ENCODE measurements at places on chromosomes 5 and 9. TPM values are rescaled to one million over a fixed set of nuclear protein-coding genes. Genes with fewer than 3 reads are reported as not detected.
A peak's percentile ranks its signal among the peaks of the same experiment; 100 is the strongest.

DNA sequence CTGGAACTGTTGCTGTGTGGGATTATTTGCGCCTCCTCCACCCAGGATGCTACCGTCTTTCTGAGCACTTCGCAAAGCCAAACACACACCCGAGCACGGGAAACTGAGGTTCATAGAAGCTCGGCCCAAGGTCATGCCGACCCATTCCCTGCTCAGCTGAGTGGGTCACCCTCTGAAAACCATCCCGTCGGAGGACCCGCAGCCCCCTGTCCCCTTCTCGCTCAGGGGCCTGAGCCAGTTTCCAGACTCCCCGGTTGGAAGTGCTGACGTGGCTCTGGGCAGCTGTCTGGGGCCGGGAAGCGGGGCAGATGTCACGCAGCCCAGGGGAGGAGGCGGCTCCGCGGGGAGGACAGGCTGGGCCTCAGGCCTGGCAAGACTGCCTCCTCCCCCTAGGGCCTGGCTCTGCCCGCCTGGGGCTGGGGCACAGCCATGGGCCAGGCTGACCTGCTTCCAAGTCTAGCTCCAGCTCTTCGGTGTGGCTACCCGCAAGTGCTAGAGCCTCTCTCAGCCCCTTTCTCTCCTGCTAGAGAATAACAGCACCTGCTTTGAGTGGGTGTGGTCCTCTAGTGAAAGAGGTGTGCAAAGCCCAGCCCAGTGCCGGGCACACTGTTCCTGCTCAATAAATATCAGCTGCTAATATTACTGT, 9.9 kb upstream of the CXXC5 start:
- H3K27ac ChIP-seq: peak overlapping the region; percentile 95
- H3K27me3 ChIP-seq: no peaks in the 10 kb centered on the region
- H3K4me1 ChIP-seq: peaks cover 53% of the 10 kb centered on the region

DNA sequence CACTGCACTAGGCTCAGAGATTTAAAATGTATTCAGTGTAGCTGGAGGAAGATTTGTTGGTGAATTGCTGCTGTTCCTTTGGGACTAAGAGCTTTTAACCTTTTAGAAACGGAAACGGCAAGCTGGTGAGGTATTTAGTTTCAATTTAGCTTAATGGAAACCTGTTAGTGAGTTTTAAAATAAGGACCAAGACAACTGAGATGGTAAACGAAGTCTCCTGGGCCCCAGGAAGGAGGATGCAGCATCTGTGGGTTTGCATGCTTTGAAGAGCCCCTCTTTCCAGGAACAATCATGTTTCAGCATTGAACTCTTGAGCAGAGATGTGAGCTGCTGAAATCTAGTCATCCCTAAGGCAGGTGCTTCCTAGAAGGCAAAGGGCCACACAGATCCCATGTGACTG, 16.5 kb downstream of the DNAI1 start:
- H3K27me3 ChIP-seq: peaks cover 37% of the 10 kb centered on the region
- H3K27ac ChIP-seq: no peak overlapping the region
- H3K36me3 ChIP-seq: no peaks in the 10 kb centered on the region
- H3K4me3 ChIP-seq: no peak overlapping the region
- H3K4me1 ChIP-seq: no peaks in the 10 kb centered on the region

GRCh38 chr9:133248726-133249295, 26.2 kb downstream of the ABO start:
- peaks cover 1% of the 10 kb centered on the region for H3K36me3 ChIP-seq
- H3K27me3 ChIP-seq: peaks cover 58% of the 10 kb centered on the region
- no peaks in the 10 kb centered on the region for H3K4me1 ChIP-seq
- H3K4me3 ChIP-seq: no peak overlapping the region

- H3K27ac ChIP-seq: peak overlapping the region; percentile 92
- peaks cover 22% of the 10 kb centered on the region for H3K36me3 ChIP-seq
- peak overlapping the region; percentile 48 for H3K4me3 ChIP-seq
- H3K27me3 ChIP-seq: no peaks in the 10 kb centered on the region
Observed at GRCh38 chr5:169161022-169161680, 139.8 kb downstream of the SLIT3 start.

DNA sequence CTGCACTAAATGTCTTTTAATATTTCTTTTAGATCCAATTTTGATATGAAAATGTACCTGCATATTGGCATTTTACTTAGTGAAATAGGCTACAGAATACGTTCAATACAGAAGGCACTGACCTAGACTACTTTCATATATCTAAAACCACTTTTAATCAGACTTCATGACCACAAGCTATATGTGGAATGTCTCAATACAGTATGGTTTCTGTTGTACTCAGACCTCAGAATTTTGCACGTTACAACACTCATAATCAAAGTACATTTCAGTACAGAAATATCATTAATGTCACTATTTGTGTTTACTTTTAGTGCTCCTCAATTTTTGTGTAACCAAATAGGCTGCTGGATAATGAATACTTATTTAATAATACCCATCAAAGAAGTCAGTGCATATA, 74.8 kb downstream of the MEF2C start:
- H3K4me1 ChIP-seq: no peaks in the 10 kb centered on the region
- H3K4me3 ChIP-seq: no peak overlapping the region
- no peak overlapping the region for H3K27ac ChIP-seq
- peaks cover 7% of the 10 kb centered on the region for H3K36me3 ChIP-seq

Gene DOK3
- 7.7 TPM for total RNA-seq

Gene DAB2
- total RNA-seq: 82.7 TPM

DNA sequence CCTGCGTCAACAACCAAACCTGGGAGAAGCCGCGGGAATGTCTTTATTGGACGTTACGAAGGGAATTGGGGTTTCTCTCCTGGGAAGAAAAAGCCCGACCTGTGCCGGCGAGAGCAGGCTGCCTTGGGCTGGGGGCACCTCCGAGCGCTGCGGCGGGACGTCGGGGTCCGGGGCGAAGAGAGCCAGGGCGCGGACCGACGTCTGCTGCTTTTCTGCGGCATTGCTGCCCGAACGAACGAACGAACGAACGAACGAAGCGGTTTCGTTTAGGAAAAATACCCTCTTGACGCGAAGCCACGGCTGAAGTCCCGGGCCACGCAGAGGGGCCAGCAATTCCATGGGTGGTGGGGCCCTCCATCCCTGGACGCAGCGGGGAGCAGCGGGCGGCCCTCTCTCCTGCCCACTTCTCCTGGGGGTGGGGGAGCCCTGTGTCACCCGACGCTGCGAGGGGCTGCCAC, 4.8 kb upstream of the PITX1 start:
- peaks cover 11% of the 10 kb centered on the region for H3K4me1 ChIP-seq
- no peak overlapping the region for H3K4me3 ChIP-seq
- H3K36me3 ChIP-seq: no peaks in the 10 kb centered on the region

GRCh38 chr9:7910426-7911020, 110.9 kb upstream of the DMAC1 start:
- no peak overlapping the region for H3K27ac ChIP-seq
- H3K4me1 ChIP-seq: peaks cover 6% of the 10 kb centered on the region
- no peaks in the 10 kb centered on the region for H3K36me3 ChIP-seq
- no peak overlapping the region for H3K4me3 ChIP-seq

DNA sequence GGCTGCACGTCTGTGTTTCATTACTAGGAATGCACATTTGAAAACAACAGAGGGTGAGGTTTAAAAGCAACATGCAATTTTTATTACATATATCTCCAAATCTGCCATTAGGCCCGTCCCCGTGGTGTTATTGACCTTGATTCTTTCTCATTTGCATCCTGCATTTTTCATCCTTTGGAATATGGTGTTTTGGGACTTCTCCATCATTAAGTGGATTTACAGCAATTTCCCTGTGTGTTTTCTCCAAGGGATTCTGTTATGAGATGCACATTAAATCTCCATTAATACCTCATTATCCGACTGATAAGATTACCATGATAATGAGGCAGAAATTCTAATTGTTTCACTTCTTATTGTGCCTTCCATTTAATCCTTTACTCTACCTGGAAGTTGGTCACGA, 117.6 kb downstream of the GAPVD1 start:
- no peak for DNase-seq
- no peak overlapping the region for H3K27ac ChIP-seq
- H3K27me3 ChIP-seq: peaks cover 2% of the 10 kb centered on the region
- no peaks in the 10 kb centered on the region for H3K36me3 ChIP-seq

DNA sequence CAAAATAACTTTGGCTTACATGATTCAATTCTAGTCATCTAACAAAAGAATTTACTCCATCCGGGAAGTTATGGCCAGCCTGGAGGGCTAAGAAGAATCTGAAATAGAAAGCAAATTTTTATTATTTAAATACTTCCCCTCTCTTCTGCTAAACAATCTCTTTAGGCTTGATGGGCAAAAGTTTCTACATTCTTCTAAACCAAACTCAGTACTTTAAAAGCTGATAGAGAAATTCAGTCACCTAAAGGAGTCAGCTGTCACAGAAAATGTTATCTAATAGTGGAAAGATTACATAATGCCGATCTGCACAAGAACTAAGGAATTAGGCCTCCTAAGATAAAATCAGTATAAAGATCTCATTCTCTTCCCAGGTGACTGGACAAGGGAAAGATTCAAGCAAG, 32.4 kb downstream of the GNAQ start:
- no peak overlapping the region for H3K4me3 ChIP-seq
- H3K36me3 ChIP-seq: no peaks in the 10 kb centered on the region
- peak overlapping the region; percentile 84 for H3K27ac ChIP-seq

DNA sequence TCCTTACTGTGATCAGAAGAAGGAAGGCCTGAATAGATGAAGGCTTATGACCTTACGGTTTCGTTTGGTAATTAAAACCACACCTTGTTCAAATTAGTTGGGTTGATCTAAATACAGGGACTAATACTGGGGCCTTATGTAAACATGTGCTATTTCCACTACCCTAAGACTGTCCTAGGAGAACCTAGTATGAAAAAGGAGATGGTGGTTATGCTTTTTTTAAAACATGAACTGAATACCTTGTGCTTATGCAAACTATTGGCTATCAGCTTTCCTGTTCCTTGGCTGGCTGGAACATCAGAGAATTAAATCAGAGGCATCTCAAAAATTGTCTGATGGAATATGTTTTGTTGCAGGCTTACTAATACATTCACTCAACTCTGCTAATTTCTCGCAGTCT, 3.9 kb downstream of the MYOT start:
- DNase-seq: no peak
- no peaks in the 10 kb centered on the region for H3K4me1 ChIP-seq
- peaks cover 17% of the 10 kb centered on the region for H3K27me3 ChIP-seq
- H3K36me3 ChIP-seq: peaks cover 3% of the 10 kb centered on the region
- no peak overlapping the region for H3K27ac ChIP-seq

GRCh38 chr9:134333234-134333873, 7.1 kb downstream of the RXRA start:
- H3K36me3 ChIP-seq: no peaks in the 10 kb centered on the region
- H3K4me3 ChIP-seq: no peak overlapping the region
- H3K4me1 ChIP-seq: peaks cover 37% of the 10 kb centered on the region

GRCh38 chr5:157990583-157991181, 131.7 kb upstream of the CLINT1 start:
- DNase-seq: no peak
- no peaks in the 10 kb centered on the region for H3K27me3 ChIP-seq
- H3K36me3 ChIP-seq: no peaks in the 10 kb centered on the region
- peaks cover 17% of the 10 kb centered on the region for H3K4me1 ChIP-seq
- no peak overlapping the region for H3K4me3 ChIP-seq
